ENCODE measurements at places on chromosomes 2 and 18. TPM values are rescaled to one million over a fixed set of nuclear protein-coding genes. Genes with fewer than 3 reads are reported as not detected.

DNA sequence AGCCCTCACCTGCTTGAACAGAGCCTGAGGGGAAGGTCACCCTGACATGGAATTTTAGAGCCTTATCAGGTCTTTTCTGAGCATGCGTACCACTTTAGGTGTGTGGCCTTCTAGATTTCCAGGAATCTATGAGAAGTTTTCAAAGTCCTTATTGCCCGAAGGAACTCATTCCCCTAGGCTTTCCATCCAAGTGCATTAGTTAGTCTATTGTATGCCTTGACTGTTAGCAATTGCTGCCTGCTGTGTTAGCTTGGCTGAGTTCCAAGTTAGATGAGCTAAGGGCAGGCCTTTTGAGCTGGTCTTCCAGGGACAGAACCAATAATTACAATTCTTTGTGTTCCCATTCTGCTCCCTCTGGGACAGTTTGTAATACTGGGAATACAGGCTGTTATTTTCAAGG, 30.8 kb upstream of the PUM2 start:
- peak; percentile 56 for DNase-seq

- no peak for DNase-seq
These were observed 395.8 kb downstream of the LNPK start for GRCh38 chr2:175606010-175606841.

DNA sequence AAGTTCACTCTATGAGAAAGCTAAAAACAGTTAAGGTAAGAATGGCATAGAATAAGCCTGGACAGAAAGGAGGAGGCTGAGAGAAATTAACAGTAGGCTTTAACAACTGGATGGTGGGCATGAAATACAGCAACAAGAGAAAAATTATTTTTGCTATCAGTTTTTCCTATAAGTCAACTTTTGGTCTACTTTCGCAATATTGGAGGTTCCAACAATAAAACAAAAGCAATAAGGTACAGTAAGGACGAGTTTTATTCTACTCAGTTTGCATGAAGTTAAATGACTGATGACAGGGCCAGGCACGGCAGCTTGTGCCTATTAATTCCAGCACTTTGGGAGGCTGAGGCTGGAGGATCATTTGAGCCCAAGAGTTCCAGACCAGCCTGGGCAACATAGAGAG, 17.3 kb downstream of the RAB1A start:
- DNase-seq, result no peak

SERPINE2 gene
- total RNA-seq, result 0.20 TPM
